Neuronal stem cell (in vitro differentiated cells): ENCODE measurements at places on chromosomes 16 and 17.
A peak's percentile ranks its signal among the peaks of the same experiment; 100 is the strongest.

- DNase-seq, result no peak
Measured at GRCh38 chr17:80189611-80190010, 19.8 kb downstream of the CARD14 start.

DNA sequence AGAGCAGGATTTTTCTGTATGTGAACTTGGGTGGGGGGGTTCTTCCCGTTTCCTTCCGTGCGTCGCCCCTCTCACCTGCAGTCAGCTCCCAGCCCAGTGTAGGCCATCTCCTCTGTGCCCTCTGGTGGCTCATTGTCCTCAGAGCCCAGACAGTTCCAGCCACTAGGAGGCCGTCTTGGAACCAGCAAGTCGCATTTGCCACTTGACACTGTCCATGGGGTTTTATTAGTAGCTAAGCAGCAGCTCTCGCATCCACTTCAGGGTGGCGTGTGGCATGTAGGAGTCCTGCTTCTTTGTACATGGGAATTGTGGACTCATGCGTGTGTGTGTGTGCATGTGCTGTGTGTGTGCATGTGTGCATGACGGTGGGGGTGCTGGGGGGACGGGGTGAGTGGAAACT lies 74.0 kb downstream of the SEC14L1 start:
- no peak for DNase-seq

DNA sequence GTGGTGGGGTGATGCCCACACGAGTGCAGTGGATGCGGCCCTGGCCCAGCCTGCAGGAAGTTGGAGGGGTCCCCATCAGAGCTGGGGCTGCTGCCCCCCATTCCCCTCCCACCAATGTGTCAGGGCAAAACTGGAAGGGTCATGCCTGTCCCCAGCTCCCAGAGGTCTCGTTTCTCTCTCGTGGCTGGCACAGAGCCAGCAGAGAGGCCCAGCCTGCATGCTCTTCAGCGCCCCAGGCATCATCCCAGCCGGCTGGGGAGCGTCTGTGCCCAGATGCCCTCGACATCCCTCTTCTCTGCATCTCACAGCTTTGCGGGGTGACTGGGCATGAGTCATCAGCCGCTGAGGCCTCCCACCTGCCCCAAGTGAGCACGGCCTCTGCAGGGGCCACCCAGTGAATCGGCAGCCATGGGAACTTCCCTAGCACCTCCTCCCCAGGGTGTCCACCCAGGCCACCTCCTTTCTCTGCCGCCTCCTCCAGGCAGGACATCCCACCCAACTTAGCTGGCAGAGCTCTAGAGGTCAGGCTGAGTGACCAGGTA lies 9.8 kb upstream of the CSNK1D start:
- DNase-seq, result no peak

DNA sequence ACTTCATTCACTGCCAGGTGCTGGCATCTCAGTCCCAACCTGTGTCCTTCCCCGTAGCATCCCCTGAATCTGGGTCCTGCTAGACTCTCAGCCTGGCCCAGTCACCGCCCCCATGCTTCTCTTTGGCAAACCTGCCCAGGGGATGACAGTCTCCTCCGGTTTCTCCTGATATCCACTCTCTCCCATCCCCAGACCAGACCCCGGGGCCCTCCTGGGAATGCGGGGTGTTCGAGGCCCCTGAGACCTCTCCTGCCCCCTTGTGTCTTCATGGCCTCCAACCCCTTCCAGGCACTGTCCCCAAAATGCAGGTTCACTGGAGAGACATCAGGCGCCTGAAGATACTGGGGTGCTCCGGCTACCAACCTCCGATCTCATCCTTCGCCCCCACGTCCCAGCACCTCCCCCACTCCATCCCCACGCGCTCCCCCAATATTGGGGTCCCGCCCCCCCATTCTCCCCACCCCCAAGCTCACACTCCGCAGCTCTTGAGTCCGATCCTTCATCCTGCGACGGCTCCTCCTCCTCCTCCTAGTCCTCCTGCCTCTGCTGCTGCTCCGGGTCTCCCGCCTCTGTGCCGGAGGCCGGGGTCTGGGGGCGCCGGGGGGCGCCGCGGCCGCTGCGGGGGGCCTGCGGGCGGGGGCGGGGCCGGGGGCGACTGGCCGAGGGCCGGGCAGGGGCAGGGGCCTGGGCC lies 399 bp downstream of the STX1B start:
- no peak for DNase-seq

GRCh38 chr17:56009795-56010651 lies 143.3 kb upstream of the ANKFN1 start:
- peak; percentile 43 for DNase-seq

- DNase-seq, result peak; percentile 32
Measured at GRCh38 chr17:6701719-6702118, 11.4 kb downstream of the SLC13A5 start.

- DNase-seq, result no peak
Measured at GRCh38 chr17:35799942-35800341, 4.5 kb upstream of the MMP28 start.

DNA sequence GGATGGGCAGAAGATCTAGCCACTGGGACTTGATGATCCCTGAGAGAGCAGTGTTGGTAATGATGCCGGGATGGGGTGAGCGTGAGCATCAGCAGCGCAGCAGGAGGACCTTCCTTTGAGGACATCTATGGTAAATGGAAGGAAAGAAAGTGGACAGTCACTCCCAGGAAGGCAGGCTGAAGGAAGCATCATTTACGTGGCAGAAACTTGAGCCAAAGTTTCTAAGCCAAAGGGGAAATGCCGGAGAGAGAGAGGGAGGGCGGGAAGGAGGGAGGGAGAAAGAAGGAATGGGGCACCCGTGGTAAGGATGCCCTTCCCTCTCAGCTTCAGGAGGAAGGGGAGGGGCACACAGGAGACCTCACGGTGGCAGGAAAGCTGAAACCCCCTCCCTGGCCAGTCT lies 86.3 kb upstream of the CACNG5 start:
- DNase-seq, result no peak

DNA sequence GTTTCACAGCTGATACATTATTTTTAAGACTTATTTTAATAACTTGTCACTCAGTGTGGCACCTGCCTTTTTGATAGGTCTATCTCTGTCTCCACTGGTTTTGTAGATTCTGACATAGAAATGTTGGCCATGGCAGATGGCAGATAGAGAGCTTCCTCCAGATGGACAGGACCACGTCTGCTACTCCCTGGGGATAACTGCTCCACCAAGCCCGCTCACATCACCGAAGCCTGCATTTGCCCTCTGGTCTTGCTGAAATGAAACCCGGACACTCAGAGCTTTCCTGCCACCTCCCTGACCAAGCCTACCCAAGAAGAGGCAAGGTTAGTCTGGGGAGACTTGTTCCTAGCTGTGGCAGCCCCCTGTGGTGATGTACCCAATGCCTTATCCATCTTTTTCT lies 16.4 kb upstream of the HAP1 start:
- DNase-seq, result no peak

DNA sequence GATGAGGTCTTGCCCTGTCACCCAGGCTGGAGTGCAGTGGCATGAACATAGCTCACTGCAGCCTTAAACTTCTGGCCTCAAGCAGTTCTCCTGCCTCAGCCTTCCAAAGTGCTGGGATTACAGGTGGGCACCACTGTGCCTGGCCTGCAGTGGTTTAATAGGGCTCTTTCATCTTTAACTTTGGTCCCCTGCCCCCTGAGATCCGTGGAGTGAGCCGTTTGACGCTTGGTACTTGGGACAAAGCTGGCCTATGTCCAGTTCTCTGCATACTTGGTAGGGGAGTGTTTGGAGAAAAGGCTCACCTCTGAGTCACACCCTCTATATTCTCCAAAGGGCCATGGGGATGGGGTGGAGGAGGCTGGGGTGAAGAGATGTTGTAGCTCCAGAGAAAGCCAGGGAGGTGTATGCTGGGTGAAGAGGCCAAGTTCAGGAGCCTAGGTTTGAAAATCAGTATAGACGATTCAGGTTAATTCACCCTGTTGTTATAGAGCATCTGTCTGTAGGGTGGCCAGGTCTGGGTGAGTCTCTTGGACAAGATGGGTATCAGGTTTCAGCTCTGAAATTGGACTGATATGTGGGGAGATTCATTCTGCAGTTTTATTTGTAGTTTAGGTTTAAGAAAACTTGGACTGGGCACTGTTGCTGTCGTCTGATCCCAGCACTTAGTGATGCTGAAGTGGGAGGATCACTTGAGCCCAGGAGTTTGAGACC lies 17.6 kb downstream of the ABCC1 start:
- no peak for DNase-seq

DNA sequence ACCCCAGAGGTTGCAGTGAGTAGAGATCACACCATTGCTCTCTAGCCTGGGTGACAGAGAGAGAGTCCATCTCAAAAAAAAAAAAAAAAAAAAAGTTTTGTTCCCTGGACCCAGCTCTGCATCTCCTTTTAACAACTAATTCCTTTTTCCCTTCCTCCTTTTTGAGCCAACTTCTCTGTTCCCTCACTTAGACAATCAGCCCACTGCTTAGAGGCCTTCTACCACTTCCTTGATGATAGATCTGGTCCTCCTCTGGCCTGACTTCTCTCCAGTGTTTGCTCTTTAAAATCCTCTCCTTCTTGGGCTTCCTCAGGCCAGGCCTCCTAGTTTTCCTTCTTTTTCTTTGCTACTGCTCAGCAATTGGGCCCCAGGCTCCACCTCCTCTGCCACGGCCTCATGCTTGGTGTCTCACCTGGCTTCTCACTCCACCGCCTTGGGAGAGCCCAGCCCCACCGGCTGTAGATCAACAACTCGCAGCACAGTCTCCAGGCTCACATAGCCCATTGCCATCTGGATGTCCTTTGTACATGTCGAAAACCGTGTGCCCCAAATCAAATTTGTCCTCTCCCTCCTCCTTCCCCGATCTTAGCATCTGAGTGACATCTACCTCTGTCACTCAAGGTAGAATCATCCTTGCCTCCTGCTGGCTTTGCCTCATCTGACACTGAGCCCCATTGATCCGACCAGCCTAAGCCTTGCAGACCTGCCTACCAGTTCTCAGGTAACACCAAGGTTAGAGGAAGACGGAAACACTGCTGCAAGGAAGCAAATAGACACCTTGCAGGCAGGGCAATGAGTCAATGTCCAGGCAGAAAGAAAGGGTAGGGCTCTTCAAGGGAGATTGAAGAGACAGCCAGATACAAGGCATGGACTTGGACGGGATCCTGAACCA lies 17.4 kb downstream of the ARHGAP27 start:
- DNase-seq, result no peak

DNA sequence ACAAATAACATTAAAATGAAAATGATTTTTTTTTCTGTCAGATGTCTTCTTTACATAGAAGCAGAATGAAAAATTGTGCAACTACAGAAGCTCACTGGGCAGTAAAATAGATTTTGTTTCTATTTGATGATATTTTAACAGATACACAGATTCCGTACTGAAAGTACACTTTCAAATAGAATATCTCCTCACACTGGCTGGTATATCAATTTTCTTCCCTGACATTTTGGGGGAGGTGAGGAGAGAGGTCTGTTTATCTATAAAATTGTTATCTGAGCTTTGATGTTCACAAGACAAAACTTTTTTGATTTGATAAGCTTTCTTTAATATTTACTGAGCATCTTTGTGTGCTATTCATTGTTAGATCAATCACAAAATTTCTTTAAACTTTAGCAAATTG lies 124.3 kb upstream of the NACA2 start:
- no peak for DNase-seq

DNA sequence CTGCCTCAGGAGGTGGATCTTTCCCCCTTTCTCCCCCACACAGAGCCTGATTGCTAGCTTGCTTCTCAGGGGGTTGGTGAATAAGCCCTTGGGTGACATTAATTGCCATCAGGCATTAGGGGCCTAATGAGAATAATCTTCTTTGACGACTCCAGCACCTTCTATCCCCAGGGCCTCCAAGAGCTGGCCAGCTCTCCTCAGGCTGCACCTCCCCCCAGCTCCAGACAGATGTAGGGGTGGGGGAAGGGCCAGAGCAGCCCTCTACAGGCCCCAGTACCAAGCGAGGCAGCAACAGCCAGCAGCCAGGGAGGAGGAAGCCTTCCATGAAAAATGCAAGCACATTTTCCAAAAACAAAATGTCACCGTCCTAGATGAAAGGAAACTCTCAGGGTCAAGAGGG lies 1.4 kb upstream of the TMEM132E start:
- DNase-seq, result no peak

DNA sequence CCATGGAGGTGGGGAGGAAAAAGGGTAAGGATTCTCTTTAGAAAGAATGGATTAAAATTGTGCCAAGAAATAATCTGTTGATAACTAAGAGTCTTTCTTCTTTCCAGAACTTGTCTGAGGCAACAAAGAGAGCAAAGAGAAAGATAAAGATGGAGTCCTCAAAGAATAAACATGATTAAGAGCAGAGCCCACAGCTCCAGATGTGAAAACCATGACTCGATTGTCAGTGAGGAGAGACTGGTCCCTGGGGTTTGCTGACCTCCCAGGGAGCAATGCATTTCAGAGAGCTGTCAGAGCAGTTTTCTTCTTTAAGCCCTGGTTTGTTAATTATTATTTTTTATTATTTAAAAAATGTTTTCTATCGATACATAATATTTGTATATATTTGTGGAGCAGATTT lies 74.6 kb downstream of the TMEM100 start:
- DNase-seq, result no peak

GRCh38 chr17:40557531-40558299 lies 7.6 kb downstream of the CCR7 start:
- no peak for DNase-seq
